ENCODE measurements at places on chromosomes 12 and 14. TPM values are rescaled to one million over a fixed set of nuclear protein-coding genes. Genes with fewer than 3 reads are reported as not detected.

GRCh38 chr14:73774671-73775070, 60.5 kb upstream of the PNMA1 start:
- no peak for DNase-seq
- no peak overlapping the region for H3K27ac ChIP-seq
- no peaks in the 10 kb centered on the region for H3K36me3 ChIP-seq
- no peak overlapping the region for H3K4me3 ChIP-seq

DNA sequence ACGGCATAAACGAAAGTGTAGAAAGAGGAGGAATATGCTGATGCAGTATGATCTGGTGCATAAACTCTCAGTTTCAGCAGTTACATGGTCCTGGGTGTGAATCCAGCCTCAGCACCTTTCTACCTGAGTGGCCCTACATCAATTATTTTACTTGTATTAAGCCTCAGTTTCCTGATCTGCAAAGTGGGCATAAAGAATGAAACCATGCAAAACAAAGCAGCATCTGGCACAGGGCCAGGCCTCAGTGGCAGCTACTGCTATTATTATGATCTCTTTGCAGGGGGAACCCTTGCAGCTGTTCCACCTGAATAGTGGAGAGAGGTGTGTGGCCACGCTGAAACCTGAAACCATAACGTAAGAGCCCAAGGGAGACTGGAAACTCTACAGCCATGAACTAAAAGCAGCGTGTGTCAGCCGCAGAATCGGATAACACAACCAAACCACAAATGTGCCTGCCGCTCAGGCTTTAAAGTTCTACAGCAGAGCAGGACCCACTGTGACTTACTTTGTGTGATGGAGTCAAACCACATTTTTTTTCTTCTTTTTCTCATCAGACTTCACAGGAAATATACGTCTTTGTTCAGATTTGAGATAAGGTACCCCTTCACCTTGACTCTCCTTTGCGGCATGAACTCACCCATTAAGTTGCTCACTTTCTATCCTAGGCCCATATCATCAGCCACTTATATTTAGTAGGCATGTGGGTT, 29.2 kb upstream of the FOS start:
- H3K4me1 ChIP-seq, result peaks cover 2% of the 10 kb centered on the region
- no peak overlapping the region for H3K4me3 ChIP-seq
- peaks cover 7% of the 10 kb centered on the region for H3K27me3 ChIP-seq
- H3K27ac ChIP-seq, result no peak overlapping the region
- no peak for DNase-seq

GRCh38 chr14:67679006-67679405, 4.6 kb upstream of the VTI1B start:
- H3K27ac ChIP-seq, result no peak overlapping the region
- no peak for DNase-seq
- peaks cover 3% of the 10 kb centered on the region for H3K4me1 ChIP-seq
- H3K36me3 ChIP-seq, result no peaks in the 10 kb centered on the region

DNA sequence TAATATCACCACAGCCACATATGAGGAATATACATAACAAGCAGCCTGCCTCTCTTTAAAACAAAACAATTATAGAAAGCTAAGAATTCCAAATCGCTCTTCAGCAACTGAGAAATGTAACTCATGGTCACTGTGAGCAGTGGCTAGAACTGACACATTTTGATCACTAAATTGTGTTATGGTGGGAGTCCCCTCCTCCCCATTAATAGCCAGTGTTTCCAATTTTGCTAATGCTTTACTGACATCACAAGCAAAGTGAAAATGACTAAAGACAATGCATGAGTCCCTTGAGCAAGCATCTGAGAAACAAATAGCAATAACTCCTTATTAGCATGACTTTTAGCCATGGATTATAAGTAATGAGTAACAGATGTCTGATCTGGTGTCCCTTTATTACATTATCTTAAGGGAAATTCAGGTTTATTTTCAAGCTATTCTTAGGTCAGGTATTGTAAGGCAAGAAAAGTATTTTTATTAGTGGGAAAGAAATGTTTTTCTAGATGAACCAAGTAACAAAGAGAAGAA, 148.3 kb downstream of the KCNH5 start:
- no peaks in the 10 kb centered on the region for H3K4me1 ChIP-seq
- no peaks in the 10 kb centered on the region for H3K27me3 ChIP-seq
- H3K27ac ChIP-seq, result no peak overlapping the region
- H3K4me3 ChIP-seq, result no peak overlapping the region
- DNase-seq, result no peak

DNA sequence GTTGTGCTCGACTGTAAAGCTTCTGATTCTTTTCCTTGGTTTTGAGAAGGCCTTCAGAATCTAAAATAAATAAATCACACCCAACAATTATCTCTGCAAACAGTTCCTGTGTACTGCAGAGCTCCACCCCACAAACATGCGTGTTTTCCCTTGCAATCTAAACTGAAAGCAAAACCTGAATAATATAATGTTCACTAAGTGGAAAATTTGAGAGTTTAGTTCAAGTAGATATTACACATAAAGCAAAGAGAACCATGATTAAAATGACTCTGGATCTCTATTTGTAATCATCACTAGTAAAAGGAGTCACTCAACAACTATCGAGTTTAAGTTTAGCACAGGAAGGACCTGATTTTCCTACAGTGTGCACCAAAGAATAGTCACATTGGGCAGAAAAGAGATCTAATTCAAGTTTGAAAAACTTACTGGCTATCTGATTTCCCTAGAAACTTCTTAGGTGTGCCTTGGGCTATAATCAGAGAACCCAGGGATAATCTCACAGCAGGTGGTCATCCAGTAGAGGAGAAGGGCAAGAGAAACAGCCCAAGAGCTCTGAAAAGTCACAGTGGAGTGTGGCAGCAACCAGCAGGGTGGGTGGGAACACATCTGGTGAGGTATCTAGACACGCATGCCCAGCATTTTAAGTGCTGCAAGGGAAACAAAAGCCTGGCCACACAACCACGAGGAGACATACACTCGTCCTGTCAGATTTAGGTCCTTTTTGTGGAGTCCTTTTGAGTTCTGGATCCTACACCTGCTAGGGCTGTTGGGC, 25.4 kb downstream of the ATG14 start:
- no peaks in the 10 kb centered on the region for H3K27me3 ChIP-seq
- H3K4me3 ChIP-seq, result no peak overlapping the region
- H3K27ac ChIP-seq, result no peak overlapping the region

- no peak overlapping the region for H3K27ac ChIP-seq
- H3K4me3 ChIP-seq, result no peak overlapping the region
- H3K27me3 ChIP-seq, result peaks cover 5% of the 10 kb centered on the region
- no peaks in the 10 kb centered on the region for H3K36me3 ChIP-seq
Measured at GRCh38 chr14:94888121-94888520, 118.2 kb upstream of the GSC start.

DNA sequence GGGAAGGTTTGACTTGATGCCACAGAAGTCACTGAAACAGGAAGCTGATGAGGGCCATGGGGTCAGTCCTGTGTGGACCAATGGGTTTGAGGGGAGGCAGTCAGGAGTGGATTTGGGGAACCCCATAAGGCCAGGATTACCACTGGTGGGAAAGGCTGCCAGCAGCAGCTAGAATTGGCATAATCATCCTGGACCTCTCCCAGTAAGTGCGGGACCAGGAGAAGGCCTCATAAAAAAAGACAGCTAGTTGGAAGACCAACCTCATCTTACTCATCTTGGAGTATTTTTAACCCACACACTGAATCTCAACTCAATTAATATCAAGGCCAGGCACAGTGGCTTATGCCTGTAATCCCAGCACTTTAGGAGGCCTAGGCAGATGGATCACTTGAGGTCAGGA, 22.7 kb downstream of the TBX3 start:
- no peak overlapping the region for H3K27ac ChIP-seq
- H3K27me3 ChIP-seq, result peaks cover 12% of the 10 kb centered on the region
- H3K36me3 ChIP-seq, result no peaks in the 10 kb centered on the region
- no peak overlapping the region for H3K4me3 ChIP-seq
- no peak for DNase-seq

DNA sequence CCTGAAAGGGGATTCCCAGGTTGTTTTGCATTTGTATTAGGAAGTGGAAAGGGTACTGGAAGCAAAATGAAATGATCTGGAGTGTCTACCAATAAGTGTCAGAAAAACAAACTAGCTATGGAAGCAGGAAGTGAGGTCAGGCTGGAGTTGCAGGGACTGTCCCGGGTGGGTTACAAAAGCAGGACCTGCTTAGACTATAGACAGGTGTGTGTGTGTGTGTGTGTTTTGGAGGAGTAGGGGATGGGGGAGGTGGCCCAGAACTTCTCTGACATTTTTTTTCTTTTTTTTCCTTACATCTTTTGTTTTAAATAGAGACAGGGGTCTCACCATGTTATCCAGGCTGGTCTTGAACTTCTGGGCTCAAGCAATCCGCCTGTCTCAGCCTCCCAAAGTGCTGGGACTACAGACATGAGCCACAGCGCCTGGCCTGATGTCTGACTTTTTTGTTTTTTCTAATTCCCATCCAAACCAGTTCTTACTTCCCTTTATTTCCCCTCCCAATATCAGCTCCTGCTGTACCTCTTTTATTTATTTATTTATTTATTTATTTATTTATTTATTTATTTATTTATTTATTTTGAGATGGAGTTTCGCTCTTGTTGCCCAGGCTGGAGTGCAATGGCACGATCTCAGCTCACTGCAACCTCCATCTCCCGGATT, 512 bp upstream of the RND1 start:
- H3K36me3 ChIP-seq, result no peaks in the 10 kb centered on the region
- H3K27me3 ChIP-seq, result peaks cover 14% of the 10 kb centered on the region
- peaks cover 17% of the 10 kb centered on the region for H3K4me1 ChIP-seq
- peak overlapping the region; percentile 98 for H3K4me3 ChIP-seq

GRCh38 chr14:68113343-68113930, 293.9 kb downstream of the RAD51B start:
- no peak overlapping the region for H3K4me3 ChIP-seq
- H3K4me1 ChIP-seq, result peaks cover 9% of the 10 kb centered on the region
- H3K27ac ChIP-seq, result no peak overlapping the region
- no peak for DNase-seq
- no peaks in the 10 kb centered on the region for H3K27me3 ChIP-seq

GRCh38 chr12:132367071-132367851, 37.9 kb upstream of the GALNT9 start:
- no peak overlapping the region for H3K27ac ChIP-seq
- H3K36me3 ChIP-seq, result peaks cover 6% of the 10 kb centered on the region
- no peak overlapping the region for H3K4me3 ChIP-seq
- peak; percentile 15 for DNase-seq
- peaks cover 5% of the 10 kb centered on the region for H3K27me3 ChIP-seq
- peaks cover 7% of the 10 kb centered on the region for H3K4me1 ChIP-seq

DNA sequence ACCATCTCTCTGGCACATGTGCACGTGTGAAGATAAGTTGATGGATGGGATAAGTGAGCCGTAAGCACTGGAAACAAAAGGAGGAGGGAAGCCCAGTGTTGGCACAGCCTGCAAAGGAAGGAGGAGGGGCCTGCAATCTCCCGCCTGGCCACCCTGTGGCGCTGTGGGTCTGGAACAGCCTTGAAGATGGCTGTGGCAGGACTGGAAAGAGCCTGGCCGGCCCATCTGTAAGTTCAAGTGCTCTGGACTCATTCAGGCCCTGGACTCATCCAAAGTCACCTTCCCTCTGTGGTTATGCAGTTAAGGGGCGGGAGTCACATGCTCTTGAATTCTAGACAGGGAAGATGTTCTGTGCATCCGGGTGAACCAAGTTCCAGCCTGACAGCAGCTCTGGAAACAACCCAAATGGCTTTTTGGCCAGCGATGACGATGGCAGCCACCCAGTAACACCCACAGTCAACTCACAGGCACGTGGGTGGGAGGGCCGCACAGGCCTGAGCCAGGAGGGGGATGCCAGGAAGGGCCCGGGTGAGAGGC, 50.4 kb downstream of the CHGA start:
- H3K36me3 ChIP-seq, result peaks cover 15% of the 10 kb centered on the region
- H3K27me3 ChIP-seq, result peaks cover 13% of the 10 kb centered on the region
- H3K4me1 ChIP-seq, result peaks cover 22% of the 10 kb centered on the region
- H3K4me3 ChIP-seq, result no peak overlapping the region
- H3K27ac ChIP-seq, result peak overlapping the region; percentile 15

- H3K27ac ChIP-seq, result no peak overlapping the region
- no peaks in the 10 kb centered on the region for H3K36me3 ChIP-seq
- H3K4me3 ChIP-seq, result no peak overlapping the region
- H3K4me1 ChIP-seq, result peaks cover 14% of the 10 kb centered on the region
- no peaks in the 10 kb centered on the region for H3K27me3 ChIP-seq
- no peak for DNase-seq
Measured at GRCh38 chr12:89891933-89892332, 183.3 kb upstream of the ATP2B1 start.

- peaks cover 6% of the 10 kb centered on the region for H3K36me3 ChIP-seq
- peaks cover 11% of the 10 kb centered on the region for H3K27me3 ChIP-seq
- H3K4me1 ChIP-seq, result peaks cover 28% of the 10 kb centered on the region
Measured at GRCh38 chr14:56112781-56113180, 5.4 kb upstream of the PELI2 start.

GRCh38 chr12:2922329-2922728, 31.6 kb downstream of the TULP3 start:
- no peak overlapping the region for H3K27ac ChIP-seq
- H3K4me1 ChIP-seq, result no peaks in the 10 kb centered on the region
- DNase-seq, result no peak

GRCh38 chr12:119710965-119711551, 43.1 kb downstream of the PRKAB1 start:
- H3K4me1 ChIP-seq, result no peaks in the 10 kb centered on the region
- H3K27me3 ChIP-seq, result peaks cover 1% of the 10 kb centered on the region
- H3K27ac ChIP-seq, result no peak overlapping the region

DNA sequence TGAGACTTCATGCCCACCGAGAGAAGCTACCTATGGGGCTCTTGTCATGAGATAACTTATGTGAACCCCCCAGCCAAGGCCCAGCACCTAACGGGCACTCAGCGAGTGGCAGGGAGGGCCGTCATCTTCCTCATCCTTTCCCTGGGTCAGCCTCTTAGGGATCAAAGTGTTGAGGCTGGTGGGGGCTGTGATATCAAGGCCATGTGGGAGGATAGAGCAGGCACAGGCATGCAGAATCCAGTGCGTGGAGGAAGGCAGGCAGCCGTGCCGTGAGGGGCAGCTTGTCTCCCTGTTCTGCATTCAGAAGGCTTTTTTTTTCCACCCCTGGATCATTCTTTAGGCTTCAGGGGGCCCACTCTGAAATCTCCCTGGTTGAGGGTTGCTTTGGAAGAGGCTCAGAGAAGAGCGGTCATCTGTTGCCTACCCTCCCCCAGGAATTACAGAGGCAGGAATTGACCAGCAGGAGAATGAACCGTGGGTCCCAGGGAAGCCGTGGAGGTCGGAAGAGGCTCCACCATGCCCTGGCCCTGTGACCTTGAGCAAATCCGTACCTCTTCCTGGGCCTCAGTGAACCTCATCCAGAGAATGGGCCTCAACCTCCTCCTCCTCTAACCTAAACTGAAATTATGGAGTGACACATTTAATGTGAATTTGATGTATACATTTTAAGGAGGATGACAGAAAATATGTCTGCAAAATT, 62.8 kb downstream of the BEGAIN start:
- H3K27me3 ChIP-seq, result peaks cover 2% of the 10 kb centered on the region
- no peak overlapping the region for H3K27ac ChIP-seq
- DNase-seq, result no peak
- peaks cover 17% of the 10 kb centered on the region for H3K4me1 ChIP-seq
- peaks cover 4% of the 10 kb centered on the region for H3K36me3 ChIP-seq

The BDKRB1 gene
- not detected for total RNA-seq

The PZP gene
- total RNA-seq, result not detected

The DEGS2 gene
- total RNA-seq, result 0.34 TPM

The VSIG10 gene
- 13.3 TPM for total RNA-seq

The DNAH10 gene
- 0.66 TPM for total RNA-seq

The COCH gene
- 29.0 TPM for total RNA-seq

The FITM1 gene
- 0.66 TPM for total RNA-seq

All from glutamatergic neuron (in vitro differentiated cells).